ENCODE measurements at places on chromosomes 6 and 20. TPM values are rescaled to one million over a fixed set of nuclear protein-coding genes. Genes with fewer than 3 reads are reported as not detected.

- no peak for DNase-seq
These were observed 176.6 kb upstream of the POU3F2 start for GRCh38 chr6:98657764-98658163.

DNA sequence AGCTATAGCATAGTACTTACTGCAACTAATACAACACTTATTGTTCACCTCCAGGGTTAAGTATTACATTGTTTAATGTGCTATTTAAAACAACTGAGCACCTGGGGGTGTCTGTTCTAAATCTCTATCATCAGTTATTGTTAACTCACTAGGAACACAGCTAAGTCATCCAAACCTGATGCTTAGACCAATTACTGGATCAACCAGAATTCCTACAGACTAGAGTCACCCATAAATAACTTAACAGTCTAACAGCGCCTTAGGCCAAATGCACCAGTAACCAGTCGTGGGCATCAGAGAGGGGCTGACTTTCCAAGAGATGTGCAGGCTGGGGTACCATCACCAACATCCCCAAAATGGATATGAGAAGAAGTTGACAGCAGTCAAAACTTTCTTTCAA, 110.7 kb downstream of the ADTRP start:
- no peak for DNase-seq

The WASF1 gene
- not detected for polyA plus RNA-seq

GRCh38 chr6:132954936-132955335, 140.6 kb downstream of the RPS12 start:
- no peak for DNase-seq
